A549 treated with CORT108297 at 1 μM for 4 hours (cell line): ENCODE measurements at places on chromosomes 2 and 18. TPM values are rescaled to one million over a fixed set of nuclear protein-coding genes. Genes with fewer than 3 reads are reported as not detected.

Gene MYCN
- total RNA-seq: 0.03 TPM in 1 of 5 replicates, not detected in the others

Gene SERPINE2
- total RNA-seq: 183 to 228 TPM (median 201 TPM) in 5 replicates

Gene CBLN2
- 0.03 to 0.12 TPM (median 0.05 TPM) in 3 of 5 replicates, not detected in the others for total RNA-seq

Gene CENPA
- total RNA-seq: 48.7 to 57.9 TPM (median 55.8 TPM) in 5 replicates

Gene ASAP2
- total RNA-seq: 31.5 to 43.8 TPM (median 38.6 TPM) in 5 replicates

Gene ARHGAP15
- total RNA-seq: 0.25 TPM in 1 of 5 replicates, not detected in the others

Gene LIMS2
- 5.4 to 7.6 TPM (median 6.6 TPM) in 5 replicates for total RNA-seq

Gene QPCT
- 16.9 to 19.5 TPM (median 18.4 TPM) in 5 replicates for total RNA-seq

Gene EVA1A
- 10.7 to 13.6 TPM (median 11.5 TPM) in 5 replicates for total RNA-seq

Gene KIAA2012
- total RNA-seq: not detected in 5 replicates

Gene ICOS
- total RNA-seq: not detected in 5 replicates

Gene TUBB8B
- total RNA-seq: 0.07 TPM in 1 of 5 replicates, not detected in the others

Gene LAMA3
- total RNA-seq: 34.8 to 44.8 TPM (median 42.7 TPM) in 5 replicates

Gene TUBA4B
- total RNA-seq: 0.30 to 0.56 TPM (median 0.37 TPM) in 5 replicates

Gene PDCD1
- not detected in 5 replicates for total RNA-seq

Gene CIB4
- 0.16 to 0.34 TPM in 2 of 5 replicates, not detected in the others for total RNA-seq

Gene ANKRD36C
- 2.5 to 5.4 TPM (median 5.1 TPM) in 5 replicates for total RNA-seq

Gene MAPK4
- 0.08 to 0.11 TPM (median 0.09 TPM) in 5 replicates for total RNA-seq

Gene RASGRP3
- total RNA-seq: 0.73 to 1.1 TPM (median 0.98 TPM) in 5 replicates

Gene CCDC74B
- total RNA-seq: 4.4 to 8.4 TPM (median 6.9 TPM) in 5 replicates

Gene TCF23
- total RNA-seq: not detected in 5 replicates

Gene PDE1A
- 0.09 to 0.18 TPM (median 0.14 TPM) in 5 replicates for total RNA-seq

Gene GALNT14
- total RNA-seq: 44.4 to 51.6 TPM (median 48.4 TPM) in 5 replicates

Gene BARD1
- 3.9 to 7.1 TPM (median 5.5 TPM) in 5 replicates for total RNA-seq

Gene MCFD2
- 92.7 to 110 TPM (median 103 TPM) in 5 replicates for total RNA-seq
